ENCODE measurements at places on chromosomes 5 and 9.

DNA sequence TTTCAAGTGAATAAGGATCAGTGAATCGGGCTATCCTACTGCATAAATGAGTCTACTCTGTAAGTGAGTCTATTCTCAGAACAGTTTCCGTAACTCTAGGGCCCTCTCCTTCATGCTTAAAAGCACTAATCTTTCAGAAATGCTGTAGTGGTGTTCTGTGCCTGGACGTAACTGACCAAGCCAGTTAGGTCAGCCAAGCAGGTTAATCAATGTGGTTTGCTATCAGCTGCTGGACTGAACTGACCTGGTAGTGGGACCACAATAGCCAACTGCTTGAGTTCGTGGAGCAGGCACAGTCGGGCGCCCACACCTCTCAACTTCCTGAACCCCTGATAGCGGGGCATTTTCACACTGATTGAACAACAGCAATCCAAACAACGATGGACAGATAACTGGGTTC, 6.8 kb downstream of the SLC1A3 start:
- DNase-seq = no peak

DNA sequence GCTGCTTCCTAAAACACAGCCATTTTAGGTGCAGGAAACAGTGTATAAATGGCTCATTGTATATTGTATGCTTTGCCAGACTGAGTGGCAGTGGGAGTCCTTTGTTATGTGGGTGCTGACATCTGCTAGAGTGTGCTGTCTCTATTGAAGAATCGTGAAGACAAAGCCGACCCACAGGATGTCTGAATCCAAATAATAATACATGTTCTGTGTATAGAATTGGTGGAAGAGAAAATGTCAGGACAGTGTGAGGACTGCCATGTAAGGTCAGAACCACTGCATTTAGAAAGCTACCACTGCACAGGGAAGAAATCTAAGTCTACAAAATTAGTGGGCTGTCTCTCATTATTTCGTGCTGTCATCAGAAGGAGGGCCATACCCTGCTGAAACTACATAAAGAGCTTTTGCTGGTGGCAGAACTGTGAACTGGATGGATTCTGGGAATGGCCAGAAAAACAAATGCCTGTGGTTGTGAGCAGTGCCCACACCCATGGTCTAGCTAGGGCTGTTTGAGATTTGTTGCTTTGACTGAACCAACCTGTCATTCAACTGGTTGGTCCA, 2.5 kb downstream of the IL7R start:
- DNase-seq = peak; percentile 33

DNA sequence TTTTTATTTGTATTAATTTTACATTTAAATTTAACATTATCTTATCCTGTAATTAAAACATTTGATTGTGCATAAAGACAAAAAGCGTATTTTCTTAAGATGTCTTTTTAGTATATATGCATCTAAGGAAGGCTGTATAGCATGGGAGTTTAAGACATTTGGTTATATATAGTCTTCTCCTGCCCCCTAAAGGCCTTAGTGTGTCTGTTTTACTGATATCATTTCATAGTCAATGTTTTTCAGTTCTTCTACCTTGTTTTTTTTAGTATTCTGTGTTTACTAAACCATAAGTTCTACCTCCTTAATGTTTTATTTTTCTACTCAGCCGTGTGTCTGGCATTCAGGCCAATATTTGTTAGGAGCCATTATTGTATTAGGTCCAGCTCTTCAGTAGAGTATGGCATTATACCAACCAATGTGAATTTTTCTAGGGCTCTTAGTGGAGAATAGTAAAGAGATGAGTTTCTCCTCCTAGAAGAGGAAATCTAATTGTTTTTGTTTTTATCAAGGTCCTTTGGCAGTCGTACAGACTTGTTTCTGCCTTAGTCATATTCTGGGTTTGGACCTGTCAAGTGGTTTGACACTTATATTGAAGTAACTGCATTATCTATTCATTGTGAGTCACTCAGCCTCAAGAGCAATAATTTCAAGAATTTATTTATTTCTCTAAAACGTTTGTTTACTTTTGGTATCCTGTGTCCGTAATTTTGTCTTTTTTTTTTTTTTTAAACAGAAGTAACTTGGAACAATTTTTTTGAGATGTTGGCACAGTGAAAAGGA, 74.8 kb downstream of the SLF1 start:
- DNase-seq = peak; percentile 61

DNA sequence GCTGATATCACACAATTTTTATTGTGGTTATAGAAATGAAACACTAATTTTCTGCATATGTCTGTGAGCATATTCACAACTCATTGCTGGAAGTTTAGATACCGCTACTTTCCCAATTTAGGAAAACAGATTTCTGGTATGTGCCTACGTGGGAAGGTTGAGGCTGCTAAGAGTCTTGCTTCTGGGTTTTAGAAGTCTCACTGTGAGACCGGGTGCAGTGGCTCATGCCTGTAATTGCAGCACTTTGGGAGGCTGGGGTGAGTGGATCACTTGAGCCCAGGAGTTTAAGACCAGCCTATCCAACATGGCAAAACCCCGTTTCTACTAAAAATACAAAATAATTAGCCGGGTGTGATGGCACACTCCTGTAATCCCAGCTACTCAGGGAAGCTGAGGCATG, 39.6 kb downstream of the UBAP1 start:
- DNase-seq = no peak

DNA sequence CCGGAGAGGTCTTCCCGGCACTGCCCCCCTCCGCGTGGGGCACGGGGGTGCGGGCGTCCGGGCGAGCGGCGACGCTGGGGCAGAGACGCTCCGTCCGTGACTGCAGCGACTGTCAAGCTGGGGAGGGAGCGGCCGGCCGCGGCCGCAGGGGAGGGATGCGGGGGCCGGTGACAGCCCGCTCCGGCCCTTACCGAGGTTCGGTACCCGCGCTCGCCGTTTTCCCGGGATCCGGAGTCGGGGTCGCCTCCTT, 400 bp downstream of the KDM4C start:
- peak; percentile 25 for DNase-seq

- DNase-seq = no peak
Measured at GRCh38 chr5:148035676-148036075, 28.1 kb upstream of the SPINK5 start.

- no peak for DNase-seq
Measured at GRCh38 chr9:17589771-17590170, 10.9 kb downstream of the SH3GL2 start.

DNA sequence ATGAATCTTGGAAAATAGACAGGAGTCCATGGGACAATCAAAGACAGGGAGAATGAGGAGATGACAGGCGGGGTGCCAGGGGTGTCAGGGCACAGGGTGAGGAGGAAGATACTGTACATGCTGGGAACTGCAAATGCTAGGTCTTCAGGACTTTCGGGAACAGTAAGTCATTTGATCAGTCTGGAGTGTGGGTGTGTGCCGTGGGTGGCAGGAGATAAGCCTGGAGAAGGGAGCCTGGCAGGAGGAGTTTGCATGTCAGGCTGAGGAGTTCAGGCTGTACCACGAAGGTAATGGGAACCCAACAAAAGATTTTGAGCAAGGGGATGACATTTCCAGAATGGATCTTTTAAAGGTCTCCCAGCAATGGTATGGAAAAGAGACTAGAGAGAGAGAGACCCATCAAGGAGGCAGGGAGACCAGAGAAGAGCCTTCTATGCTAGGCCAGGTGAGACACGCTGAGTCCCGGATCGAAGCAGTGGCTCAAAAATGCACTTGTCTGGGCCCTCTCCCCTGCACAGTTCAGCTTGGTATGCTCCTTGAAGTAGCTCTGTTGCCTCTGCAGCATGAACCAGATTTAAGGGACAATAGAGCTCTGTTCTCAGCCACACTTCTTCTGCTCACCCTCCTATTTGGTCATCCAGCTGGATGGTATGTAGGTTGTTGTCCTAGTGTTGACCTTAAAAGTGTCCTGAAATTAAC, 77.0 kb upstream of the FER start:
- DNase-seq = no peak

GRCh38 chr5:102924963-102925362, 169.9 kb downstream of the PAM start:
- DNase-seq = no peak

DNA sequence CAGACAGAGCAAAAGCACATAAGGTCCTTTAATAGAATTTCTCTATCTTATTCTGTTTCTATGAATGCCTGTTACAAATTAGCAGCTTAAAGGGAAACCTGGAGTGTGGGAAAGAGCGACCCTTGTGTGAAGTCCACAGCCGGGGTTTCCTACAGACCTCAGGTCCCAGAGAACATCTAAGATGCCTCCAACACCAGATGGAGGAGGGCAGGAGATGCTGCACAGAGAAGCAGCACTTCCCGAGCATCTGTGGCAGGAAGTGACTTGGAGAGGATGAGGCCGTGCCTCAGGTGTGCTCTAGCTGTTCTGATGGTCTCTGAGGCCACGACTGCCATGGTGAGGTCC, 26.8 kb downstream of the IRF1 start:
- no peak for DNase-seq

DNA sequence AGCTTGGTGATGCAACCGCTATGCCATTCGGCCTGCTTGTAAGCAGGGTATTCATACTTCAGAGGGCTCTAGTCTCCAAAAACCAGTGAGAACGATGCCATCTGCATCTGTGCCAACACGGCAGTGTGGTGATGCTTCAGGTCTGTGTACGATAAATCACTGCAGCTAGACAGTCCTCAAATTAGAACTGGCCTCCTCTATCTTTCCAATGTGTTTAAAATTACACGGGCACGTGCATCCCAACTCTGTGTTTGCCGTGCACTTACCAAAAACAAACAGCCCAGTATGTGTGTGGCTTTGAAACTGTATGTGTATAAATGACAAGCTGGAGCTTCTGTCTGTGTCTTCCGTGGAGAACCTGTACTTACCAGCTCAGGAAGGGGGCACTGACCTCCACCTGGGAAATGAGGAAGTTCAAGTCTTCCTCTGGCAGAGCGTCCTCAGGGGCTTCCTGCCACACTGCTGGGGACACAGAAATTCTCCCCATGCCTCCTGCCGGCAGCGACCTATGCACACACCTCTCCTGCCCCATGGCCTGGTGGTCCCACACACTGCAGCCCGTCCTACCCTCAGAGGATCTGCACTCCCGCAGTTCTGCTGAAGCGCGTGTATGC, 12.3 kb downstream of the MED10 start:
- DNase-seq = peak; percentile 18

DNA sequence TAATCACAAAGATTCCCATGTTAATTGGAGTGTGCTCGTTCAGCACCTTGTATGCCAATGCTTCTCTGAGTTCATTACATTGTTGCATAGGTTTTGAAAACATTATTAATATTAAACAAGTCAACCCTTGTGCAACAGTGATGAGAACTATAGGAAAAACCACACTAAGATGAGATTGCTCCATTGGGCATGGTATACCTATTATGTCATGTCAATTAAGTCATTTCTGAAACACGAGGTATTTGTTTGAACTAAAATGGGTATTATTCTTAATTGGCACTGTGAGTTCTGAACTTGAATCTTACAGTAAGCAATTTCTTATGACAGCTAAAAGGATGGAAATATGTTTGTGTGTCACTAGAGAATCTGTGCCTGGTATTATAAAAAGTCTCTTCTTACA, 447.7 kb downstream of the EFNA5 start:
- DNase-seq = no peak

- no peak for DNase-seq
Measured at GRCh38 chr9:73371801-73372200, 220.1 kb downstream of the ANXA1 start.

DNA sequence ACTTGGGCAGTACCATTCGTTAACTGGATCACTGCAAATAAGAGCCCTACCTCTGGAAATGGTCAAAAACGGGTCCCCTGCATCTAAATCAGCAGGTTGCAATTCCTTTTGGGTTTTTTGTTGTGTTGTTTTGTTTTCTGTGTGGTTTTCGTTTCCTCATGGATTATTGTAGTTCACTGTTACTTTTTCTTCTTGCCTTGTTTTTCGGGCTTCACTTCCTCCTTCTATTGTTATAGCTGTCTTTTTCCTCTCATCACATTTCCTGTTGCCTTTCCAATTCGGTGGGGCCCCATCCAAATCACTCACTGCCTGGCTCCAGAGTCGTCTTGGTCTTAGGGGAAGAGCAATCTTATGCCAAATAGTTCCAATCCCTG, 8.7 kb upstream of the SSBP2 start:
- DNase-seq = no peak

DNA sequence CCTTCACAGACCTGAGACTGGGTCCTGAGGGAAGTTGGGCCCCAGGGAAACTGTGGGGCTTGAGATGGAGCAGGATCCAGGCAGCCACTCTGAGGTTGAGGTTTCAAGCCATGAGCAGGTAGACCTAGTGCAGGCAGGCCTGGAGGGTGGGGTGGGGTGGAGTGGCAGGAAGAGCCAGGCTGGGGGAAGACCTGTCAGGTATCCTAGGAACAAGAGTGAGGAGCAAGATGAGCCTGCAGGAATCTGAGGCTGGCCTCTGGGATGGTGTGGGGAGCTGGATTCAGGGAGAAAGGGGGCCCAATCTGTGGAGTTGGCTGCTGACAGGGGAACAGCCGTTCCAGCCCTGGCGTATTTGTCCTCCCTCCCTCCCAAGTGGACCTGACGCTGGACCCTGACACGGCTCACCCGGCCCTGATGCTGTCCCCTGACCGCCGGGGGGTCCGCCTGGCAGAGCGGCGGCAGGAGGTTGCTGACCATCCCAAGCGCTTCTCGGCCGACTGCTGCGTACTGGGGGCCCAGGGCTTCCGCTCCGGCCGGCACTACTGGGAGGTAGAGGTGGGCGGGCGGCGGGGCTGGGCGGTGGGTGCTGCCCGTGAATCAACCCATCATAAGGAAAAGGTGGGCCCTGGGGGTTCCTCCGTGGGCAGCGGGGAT, 9.8 kb downstream of the RACK1 start:
- no peak for DNase-seq

GRCh38 chr9:84283946-84284345, 56.6 kb downstream of the SLC28A3 start:
- DNase-seq = no peak

DNA sequence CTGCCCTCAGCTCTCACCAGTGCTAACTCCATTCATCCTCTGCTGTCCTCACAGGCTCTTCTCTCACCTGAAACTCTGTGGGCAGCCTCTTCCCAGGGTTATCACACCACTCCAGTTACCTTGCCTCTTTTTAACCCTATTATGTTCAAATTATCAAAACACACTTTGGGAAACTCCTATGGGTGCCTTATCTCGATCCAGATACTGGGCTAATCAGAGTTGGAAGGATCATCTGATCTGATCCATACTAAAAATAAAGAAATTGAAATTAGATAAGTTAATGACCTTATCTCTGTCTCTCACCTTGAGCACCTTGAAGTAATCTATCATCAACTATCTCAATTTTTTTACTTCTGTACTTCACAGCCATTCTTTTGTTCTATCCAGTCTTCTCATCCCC, 300.5 kb upstream of the ISL1 start:
- no peak for DNase-seq

GRCh38 chr5:16536246-16536645, 70.6 kb upstream of the ZNF622 start:
- no peak for DNase-seq

DNA sequence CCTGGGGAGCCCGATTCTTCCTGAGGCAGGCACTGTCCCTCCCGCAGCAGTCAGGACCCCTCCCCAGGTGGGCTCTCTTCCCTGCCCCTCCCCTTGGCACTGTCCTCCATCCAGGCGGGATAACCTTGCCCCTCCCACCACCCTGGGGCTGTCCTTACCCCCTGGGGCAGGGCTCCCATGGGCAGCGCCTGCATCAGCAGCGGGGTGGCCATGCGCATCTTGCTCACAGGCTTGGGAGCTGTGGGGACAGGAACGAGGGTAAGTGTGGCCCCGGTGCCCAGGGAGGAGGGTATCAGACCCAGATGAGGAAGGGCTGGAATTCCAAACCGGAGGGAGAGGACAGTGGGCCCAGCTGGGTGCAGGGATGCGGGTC, 6.0 kb downstream of the CD74 start:
- no peak for DNase-seq

All from AG08395 (cell line).